ENCODE measurements at places on chromosomes 12 and 14. TPM values are rescaled to one million over a fixed set of nuclear protein-coding genes. Genes with fewer than 3 reads are reported as not detected.

DNA sequence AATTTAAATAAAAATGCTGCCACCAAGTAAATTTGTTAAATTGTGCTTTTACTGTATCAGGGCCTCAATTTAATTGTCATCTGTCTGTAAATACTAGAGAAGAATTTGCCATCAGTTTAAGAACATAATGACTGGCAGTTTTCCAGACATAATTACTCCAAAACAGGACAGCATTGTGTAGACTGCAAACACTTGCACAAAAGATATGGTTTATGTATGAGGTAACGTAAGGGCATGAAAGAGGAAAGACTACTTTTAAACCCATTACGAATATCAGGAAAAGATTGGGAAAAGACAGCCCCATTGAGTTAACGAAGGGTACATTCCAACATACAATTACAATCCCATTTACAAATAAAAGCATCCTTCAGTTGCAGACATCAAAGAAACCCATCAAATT lies 59.8 kb upstream of the KRR1 start:
- no peak for DNase-seq

NUP107 gene
- total RNA-seq, result 30.3 TPM

GRCh38 chr14:32286602-32287001 lies 42.5 kb upstream of the AKAP6 start:
- DNase-seq, result no peak

- no peak for DNase-seq
Measured at GRCh38 chr12:115983226-115983798, 294.2 kb downstream of the MED13L start.

DNA sequence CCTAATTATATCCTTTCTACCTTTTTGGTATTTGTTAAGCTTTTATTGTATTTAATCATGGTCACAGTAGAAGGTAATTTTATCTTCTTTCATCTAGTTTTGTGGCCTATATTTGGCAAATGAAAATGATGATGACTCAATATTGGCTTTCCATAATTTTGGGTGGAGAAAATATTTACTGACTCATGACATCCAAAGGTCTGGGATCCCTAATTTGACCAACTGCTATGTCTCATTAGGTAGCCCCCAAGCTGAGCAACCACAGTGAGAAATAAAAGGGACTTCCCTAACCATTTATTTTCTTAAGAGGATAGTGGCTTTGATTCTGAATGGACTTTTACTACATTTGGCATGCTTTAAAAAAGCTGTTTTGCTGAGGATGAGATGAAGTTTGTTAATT lies 289.5 kb downstream of the RMST start:
- DNase-seq, result no peak

DNA sequence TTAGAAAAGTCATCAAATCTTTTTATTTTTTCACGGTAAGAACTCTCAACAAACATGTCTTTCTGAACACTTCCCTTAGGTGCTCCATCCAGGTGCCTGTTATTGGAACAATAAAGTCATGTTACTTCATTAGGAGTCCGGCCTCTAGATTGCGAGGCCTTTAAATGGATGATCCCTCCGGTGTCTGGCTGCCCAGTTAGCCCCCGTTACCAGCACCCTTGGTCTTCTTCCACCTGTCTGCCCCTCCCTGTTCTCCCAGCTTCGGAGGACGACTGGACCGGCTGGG lies 593 bp upstream of the PA2G4 start:
- no peak for DNase-seq

- DNase-seq, result no peak
Measured at GRCh38 chr12:55657212-55657611, 20.5 kb downstream of the OR10P1 start.

- DNase-seq, result no peak
Measured at GRCh38 chr12:122003651-122004611, 17.8 kb upstream of the BCL7A start.

- DNase-seq, result no peak
Measured at GRCh38 chr12:68189821-68190242, 30.3 kb upstream of the IFNG start.

SIX1 gene
- total RNA-seq, result not detected

- DNase-seq, result no peak
Measured at GRCh38 chr14:22900081-22900799, 17.2 kb downstream of the REM2 start.

Data from right cardiac atrium (tissue), 5 donors.